IPS DF 6.9 (cell line): ENCODE measurements at places on chromosomes 12 and 14.

GRCh38 chr12:57983858-57984505 lies 42.6 kb downstream of the ATP23 start:
- no peak for DNase-seq

DNA sequence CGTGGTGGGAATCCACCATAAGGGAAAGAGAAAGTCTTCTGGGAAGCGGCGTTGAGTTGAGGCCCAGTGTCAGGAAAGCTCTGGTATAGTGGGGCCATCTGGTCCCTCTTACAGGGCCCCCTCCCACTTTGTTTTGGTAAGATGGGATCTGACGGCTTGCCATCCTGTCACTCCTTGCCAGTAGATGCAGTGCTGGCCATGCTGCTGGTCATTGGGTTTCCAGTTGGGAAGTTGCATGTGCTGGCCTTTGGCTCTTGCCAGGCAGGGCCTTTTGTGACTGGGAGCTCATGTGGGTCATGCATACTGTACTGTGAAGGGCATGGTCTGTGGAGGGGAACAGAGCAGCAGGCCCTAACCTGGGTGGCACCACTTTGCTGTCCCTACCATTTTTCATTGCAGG lies 3.8 kb downstream of the TRAF3 start:
- DNase-seq = no peak

DNA sequence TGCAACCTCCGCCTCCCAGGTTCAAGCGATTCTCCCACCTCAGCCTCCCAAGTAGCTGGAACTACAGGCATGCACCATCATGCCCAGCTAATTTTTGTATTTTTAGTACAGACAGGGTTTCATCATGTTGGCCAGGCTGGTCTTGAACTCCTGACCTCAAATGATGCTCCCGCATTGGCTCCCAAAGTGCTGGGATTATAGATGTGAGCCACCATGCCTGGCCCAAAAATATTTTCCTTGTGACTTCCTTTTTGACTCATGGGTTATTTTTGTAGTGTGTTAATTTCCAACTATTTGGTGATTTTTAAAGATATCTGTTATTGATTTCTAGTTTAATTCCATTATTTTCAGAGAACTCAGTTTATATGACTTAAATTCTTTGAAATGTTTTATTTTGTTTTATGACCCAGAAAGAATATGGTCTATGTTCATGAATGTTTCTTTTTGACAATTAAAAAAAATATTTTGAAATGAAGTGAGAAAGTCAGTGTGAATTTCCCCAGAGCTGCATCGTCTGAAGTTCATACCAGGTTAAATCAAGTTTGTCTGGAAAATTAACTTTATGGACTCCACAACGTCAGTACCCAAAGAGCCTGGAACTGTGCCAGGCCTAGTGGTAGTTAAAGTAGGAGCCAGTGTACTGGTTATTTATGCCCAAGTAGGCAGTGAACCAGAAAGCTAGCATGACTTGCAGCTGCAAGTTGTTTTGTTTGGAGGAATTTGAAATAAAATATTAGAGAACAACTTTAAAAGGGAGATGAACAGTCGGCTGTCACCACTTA lies 2.8 kb upstream of the CDKL1 start:
- DNase-seq = no peak

DNA sequence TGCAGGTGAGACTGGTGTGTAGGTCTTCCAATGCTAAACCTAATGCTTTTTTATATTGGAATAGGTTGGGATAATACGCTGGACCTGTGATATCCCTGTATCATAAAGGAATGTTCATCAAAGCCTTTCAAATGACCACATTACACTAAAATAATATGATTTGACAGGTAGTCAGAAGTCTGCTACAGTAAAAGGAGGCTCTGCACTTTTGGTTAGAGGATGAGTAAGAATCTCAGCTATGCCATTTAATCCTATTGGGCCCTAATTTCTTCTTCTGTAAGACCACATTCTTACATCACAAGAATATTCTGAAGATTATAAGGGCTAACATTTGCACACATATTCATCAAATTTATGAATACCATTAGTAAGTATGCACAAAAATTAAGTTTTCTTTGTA lies 250.5 kb upstream of the FLRT2 start:
- no peak for DNase-seq

DNA sequence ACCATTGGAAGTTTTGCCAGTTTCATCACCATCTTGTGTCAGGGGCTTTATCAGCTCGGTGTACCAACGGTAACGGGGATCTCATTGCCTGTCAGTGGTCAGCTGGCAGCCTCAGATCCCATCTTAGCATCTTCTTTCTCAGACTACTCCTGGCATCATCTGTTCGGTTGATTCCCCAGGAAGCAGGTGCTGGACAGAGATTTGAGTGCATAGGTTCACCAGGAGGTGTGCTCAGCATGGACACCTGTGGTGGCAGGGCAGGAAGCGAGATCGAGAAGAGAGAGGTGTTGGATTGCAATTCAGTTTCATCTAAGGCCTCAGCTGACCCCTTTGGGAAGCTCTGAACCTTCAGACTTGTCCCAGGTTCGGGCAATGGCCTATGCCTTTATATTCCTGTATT lies 76.0 kb downstream of the C12orf75 start:
- no peak for DNase-seq

- DNase-seq = no peak
Observed at GRCh38 chr12:100651694-100652093, 78.2 kb downstream of the GAS2L3 start.

- no peak for DNase-seq
Observed at GRCh38 chr12:65970821-65971220, 146.5 kb downstream of the HMGA2 start.

GRCh38 chr12:77377116-77377515 lies 311.7 kb upstream of the E2F7 start:
- no peak for DNase-seq

GRCh38 chr14:50977863-50978528 lies 33.7 kb upstream of the PYGL start:
- no peak for DNase-seq

- DNase-seq = no peak
Observed at GRCh38 chr14:80768646-80769045, 172.9 kb downstream of the CEP128 start.

DNA sequence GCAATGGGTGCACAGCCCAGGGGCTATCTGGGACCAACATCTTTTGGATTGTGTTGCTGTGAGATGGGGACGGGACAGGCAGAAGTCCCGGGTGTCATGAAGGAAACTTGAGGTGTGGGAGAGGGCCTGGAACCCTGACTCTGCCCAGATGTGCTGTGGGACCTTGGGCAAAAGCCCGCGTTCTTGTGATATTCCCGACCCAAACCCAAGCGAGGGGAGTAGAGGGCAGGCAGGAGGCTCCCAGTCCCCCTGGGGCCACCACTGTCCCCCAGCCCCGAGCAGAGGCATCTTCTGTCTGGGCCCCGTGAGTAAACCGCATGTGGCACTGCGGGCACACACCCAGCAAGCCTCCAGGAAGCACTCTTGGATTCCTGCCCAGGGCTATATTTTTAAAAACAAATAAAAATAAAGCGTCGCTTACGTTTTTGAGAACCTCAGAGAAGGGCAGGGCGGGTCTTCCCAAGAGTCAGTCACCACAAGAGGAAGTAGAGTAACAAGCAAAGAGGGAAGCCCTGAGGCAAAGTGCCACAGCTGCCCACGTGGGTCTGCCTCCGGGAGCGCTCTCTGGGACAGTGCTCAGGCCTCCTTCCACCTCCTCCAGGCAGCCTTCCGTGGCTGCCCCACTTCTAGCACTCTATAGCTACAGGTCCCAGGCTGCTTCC lies 39.5 kb downstream of the BEGAIN start:
- no peak for DNase-seq

DNA sequence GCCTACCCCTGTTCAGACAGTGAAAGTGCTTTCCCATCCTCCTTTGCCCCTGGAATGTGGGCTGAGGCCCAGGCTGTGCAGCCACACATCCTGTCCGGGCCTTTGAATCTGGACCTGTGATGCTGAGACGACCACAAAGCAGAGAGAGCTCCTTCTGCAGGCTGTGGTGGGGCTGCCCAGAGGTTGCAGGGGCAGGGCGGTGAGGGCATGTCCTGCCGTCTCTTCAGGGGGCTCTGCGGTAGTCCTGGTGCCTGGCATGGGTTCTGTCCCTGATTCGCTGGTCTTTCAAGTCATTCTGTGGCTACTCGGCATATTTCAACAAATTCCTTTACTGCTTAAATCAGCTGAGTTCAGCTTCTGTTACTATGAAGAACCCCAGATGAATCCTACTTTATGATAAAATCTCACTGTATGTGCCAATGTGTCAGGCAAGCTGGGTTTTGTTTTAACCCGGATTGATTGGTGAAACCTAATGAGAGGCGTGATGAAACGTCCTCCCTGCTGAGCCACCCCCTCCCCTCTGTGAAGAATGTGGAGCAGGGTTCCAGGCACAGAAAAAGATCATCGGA lies 63.4 kb upstream of the DICER1 start:
- DNase-seq = no peak

- DNase-seq = no peak
Observed at GRCh38 chr12:109084425-109084824, 8.8 kb downstream of the ALKBH2 start.

GRCh38 chr12:120067084-120067869 lies 49.3 kb downstream of the RAB35 start:
- DNase-seq = no peak

GRCh38 chr14:69876848-69877306 lies 2.3 kb upstream of the SMOC1 start:
- DNase-seq = no peak

DNA sequence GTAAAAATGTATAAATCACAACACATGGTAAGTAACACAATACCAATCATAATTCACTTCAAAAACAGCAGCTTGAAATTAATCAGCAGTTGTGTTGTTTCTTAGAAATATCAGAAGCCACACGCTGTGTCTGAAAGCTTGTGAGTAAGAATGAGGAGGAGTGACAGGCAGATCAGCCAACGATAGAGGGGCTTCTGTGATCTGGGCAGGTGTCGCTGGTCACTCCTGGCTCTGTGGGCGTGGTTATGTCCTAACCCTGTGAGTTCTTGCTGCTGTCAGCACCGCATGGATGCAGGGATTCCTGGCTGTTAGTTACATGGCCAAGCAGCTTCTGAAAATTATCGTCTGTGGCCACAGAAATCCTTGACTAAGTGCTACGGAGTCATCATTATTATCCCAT lies 123.4 kb downstream of the SLC25A47 start:
- DNase-seq = peak; percentile 63

GRCh38 chr14:99441918-99442317 lies 38.7 kb downstream of the SETD3 start:
- no peak for DNase-seq

- DNase-seq = no peak
Observed at GRCh38 chr14:100393906-100394732, 71.0 kb downstream of the SLC25A47 start.

GRCh38 chr12:125050446-125050845 lies 14.8 kb upstream of the AACS start:
- DNase-seq = no peak

DNA sequence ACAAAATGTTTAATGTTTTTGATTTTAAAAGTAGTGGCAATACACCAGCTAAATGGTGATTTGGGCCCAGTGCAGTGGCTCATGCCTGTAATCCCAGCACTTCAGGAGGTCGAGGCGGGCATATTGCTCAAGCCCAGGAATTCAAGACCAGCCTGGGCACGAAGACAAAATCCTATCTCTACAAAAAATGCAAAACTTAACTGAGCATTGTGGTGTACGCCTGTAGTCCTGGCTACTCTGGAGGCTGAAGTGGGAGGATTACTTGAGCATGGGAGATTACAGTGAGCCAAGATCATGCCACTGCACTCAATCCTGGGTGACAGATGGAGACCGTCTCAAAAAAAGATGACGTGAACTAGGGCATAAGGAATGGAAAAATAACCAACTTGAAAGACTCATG lies 4.7 kb downstream of the RPL36AL start:
- DNase-seq = no peak

DNA sequence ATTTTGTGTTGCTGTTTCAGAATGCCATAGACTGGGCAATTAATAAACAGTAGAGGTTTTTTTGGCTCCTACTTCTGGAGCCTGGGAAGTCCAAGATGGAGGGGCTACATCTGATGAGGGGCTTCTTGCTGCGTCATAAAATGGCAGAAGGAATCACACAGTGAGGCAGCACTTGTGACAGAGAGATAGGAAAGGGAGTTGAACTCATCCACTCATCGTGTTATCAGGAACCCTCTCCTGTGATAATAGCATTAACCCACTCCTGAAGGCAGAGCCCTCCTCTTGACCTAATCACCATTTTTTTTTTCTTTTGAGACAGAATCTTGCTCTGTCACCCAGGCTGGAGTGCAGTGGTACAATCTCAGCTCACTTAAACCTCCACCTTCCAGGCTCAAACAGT lies 9.7 kb downstream of the TDG start:
- DNase-seq = no peak

DNA sequence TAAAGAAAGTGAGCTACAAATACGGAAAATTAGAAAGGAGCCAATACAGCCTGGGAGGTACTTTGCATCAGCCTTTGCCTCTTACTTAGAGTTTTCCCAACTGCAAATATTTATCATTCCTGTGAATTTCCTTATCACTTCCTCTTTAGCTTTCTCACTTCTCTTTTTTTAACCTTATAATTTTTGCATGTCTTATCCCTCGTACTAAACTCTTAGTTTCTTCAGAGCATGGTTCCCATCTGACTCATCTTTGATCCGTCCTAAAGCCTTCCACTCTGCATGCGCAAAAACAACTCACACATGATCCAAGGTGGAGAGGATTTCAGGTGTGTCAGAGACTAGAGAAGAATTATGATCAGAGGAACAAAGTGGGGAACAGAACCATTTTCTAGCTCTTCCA lies 9.6 kb upstream of the SNAPC1 start:
- DNase-seq = no peak

DNA sequence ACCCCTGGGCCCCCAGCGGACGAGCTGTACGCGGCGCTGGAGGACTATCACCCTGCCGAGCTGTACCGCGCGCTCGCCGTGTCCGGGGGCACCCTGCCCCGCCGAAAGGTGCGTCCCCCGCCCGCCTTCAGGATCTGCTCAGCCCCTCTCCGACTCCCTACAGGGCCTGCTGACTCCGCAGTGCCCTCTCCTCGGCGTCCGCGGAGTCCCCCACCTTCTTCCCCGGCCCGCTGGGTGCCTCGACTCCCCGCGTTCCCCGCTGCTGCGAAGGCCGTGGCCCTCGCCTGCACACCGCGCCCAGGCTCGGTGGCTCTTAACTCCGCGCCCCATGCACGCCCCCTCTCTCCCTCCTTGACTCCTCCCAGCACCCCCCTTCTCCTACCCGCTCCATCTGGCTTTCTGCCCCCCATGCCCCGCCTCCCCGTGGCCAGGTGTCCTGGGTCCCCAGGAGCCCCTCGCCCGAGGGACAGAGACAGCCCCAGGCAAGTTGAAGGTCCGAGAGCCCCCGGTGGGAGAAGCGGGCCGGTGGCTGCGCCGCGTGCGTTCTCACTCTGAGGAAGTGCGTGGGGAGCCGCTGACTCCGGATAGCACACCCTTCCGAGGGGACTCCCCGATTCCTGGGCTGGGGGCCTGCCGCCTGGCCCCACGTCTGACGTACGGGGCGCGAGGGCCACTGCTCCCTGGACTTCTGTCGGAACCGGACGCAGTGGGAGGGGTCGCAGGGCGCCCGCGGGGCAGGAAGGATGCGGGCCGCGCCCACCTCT lies 594 bp downstream of the TAMALIN start:
- no peak for DNase-seq

GRCh38 chr12:46403719-46404070 lies 31.1 kb upstream of the SLC38A2 start:
- DNase-seq = no peak

- DNase-seq = no peak
Observed at GRCh38 chr14:79598339-79598738, 613.0 kb downstream of the DIO2 start.
